ENCODE measurements at places on chromosomes 6 and 20.

DNA sequence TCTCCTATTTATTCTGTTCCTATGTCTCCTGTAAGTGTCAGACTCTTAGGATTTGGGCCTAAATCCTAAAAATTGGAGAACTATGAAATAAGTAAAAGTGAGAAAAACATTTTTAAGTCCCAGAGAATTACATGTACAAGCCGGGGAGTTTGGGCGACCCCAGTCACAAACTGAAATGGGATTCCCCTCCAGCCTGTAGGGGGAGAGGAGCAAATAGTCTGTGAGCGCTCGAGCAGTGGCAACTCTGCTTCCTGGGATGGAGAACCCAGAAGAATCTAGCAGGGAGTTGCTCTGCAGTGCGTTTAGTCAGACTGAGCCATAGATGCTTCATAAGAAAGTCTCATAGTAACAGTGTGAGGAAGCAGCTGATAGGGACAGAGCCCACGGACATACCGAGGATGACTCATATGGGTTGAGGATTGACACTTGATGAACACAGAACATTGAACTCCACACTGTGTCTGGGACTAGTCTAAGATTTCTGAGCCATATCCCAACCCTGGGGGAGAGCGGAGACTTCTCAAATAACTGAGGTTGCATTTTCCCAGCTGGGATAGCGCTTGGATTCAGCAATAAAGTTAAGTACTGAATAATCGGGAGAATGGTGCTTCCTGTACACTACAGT lies 437.2 kb downstream of the BCKDHB start:
- DNase-seq = no peak

DNA sequence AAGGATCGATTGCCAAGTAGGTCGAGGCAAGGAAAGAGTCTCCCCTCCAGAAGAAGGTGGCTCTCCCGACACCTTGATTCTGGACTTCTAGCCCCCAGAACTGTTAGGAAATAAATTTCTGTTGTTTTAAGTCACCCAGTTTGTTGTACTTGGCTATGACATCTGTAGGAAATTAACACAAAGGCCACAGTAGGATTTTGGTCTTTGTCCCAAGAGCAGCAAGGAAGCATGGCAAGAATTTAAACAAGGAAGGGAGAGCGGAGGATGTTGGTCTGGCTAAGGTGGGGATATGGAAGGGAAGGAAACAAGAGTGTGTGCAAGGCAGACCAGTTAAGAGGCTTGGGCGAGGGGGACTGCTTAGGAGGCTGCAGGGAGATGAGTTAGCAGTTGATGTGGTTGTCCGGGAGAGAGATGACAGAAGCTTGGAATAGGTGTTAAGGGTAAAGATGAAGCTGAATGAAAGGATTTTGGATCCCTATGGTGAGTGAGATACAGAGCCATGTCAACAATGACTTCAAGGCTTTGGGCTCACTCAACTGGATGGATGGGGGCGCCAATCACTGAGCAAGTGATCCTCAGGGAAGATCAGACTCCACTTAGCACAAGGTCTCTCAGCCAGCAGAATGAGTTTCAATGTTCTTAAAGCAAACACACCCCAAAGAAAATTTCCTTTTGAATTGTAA lies 140.5 kb upstream of the ZNF217 start:
- DNase-seq = no peak

GRCh38 chr6:64736421-64736950 lies 970.5 kb downstream of the EYS start:
- DNase-seq = no peak

DNA sequence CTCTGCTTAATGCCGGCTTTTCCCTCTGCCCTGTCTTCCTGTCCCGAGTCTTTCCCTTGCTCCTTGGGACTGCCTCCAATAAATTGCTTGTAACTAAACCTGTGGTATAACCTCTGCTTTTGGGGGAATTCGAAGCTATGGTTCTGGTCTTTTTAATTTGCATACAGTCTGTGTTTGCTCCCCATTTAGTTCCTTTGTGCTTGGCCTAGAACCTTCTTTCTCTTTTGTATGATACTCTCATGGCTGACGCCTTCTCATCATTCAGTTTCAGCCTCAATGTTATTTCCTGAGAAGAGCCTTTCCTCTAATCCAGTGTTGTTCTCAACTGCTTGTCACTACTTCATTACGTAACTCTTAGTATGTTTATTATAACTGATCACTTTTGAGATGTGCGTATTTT lies 248.0 kb downstream of the PHF3 start:
- DNase-seq = no peak

GRCh38 chr20:62219992-62220665 lies at the start of gene HRH3:
Gene HRH3 (minus strand): TSS chr20:62220278. CDS start chr20:62219970, 308 bp downstream.
- DNase-seq = peak; percentile 77

DNA sequence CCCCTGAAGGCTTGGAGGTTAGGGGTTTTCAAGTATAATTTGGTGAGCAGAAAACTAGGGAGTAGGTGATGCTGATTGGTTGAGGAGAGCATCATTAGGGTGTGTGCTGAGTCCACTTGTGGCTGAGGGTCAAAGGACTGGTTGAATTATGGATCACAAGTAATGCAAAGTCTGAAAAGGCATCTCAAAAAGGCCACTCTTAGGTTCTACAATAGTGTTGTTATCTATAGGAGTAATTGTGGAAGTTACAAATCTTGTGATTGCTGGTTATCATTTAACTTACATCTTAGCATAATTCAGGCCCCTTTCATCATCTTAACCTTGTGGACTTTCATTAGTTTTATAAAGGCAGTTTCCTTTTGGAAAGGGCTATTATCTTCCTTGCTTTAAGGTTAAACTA lies 60.8 kb downstream of the UBR2 start:
- no peak for DNase-seq

DNA sequence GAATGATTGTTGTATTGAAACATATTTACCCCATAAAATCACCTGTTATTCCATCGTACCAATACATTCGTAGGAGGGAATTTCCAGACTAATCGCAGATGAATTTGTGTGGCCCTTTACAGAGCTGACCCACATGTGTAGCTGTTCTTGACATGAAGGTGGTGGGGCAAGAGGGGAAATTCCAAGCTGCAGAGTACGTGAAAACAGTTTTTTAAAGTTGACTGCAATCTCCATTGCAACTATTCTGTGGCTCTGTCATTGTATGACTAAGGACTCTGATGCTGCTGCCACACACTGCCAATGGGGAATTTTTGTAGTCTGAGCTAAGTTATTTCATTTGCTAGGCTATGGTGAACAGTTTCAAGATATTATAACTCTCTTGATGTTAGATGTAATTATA lies 46.4 kb upstream of the ADTRP start:
- DNase-seq = no peak

GRCh38 chr20:13659288-13659687 lies 20.6 kb upstream of the TASP1 start:
- no peak for DNase-seq

- DNase-seq = no peak
Measured at GRCh38 chr6:120357447-120357846, 976.8 kb downstream of the TBC1D32 start.

DNA sequence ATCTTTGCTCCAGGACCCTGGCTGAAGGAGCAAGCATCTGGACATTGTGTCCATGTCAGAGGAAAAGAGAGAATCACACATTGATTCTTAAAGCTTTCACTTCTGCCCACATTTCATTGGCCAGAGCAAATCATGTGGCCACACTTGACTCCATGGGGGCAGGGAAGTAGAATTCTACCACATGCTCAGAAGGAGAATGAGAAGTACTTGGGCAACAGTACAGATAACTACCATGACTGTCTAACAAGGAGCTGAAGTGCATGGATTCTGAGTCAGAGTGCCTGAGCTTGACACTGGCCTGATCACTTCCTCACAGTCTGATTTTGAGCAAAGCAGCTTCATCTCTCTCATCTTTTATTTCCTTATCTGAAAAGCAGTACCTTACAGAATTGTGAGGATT lies 38.6 kb downstream of the GHRH start:
- DNase-seq = no peak

GRCh38 chr6:24822696-24823095 lies 24.0 kb upstream of the ARMH2 start:
- DNase-seq = no peak

- no peak for DNase-seq
Measured at GRCh38 chr20:16337707-16338106, 235.5 kb downstream of the KIF16B start.

DNA sequence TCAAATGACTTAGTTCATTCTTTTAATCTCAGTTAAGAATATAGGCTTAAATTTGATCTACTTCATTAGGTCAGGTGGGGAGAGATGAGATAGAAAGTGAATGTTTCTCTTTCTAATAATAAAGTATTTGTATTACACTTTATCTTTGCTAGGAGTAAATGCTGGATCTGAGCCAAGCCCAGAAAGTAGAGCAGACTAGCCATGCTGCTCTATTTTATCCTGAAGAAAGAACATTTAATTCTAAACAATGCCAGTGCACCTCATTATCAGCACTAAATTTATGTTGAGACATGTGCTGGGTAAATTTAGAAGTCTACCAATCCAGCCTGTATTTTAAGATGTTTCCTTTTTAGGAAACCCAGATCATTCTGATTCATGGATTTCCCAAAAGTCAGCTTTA lies 43.5 kb downstream of the AKIRIN2 start:
- DNase-seq = no peak

GRCh38 chr6:107735906-107736635 lies 88.0 kb downstream of the SCML4 start:
- no peak for DNase-seq

- no peak for DNase-seq
Measured at GRCh38 chr6:13465734-13466133, 21.7 kb downstream of the GFOD1 start.

DNA sequence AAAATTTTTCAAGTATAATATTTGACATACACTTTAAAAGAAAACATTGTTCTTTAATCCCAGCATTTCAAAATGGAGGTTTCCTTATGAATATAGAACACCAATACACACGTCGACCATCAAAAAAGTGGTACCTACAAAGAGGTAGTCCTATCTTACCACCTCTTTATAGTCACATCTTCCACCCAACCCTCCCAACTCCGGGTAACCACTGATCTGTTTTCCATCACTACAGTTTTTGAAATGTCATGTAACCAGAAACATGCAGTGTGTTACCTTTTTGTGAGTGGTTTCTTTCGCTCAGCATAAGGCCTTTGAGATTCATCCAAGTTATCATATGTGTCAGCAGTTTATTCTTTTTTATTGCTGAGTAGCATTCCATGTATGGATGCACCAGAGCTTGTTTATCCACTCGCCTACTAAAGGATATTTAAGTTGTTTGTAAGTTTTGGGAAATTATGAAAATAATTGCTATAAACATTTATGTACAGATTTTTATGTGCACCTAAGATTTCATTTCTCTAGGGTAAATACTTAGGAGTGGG lies 104.8 kb downstream of the ISM1 start:
- DNase-seq = no peak

DNA sequence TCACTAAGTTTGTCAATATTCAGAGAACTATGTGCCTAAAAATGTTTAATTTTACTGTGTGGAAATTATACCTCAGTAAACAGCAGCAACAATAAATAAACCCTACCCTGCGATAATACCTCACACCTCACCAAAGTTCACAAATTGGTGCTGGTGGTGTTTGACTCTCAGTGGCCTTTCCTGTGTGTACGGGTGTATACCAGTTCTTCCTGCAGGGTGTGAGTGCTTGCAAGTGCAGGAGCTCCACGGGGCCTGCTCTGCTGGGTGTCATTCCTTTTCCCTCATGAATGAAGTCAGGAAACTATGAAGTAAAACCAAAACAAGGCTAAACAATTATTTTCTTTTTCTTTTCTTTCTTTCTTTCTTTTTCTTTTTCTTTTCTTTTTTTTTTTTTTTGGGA lies 4.1 kb upstream of the ENPP5 start:
- no peak for DNase-seq

- DNase-seq = no peak
Measured at GRCh38 chr6:152068622-152069261, 261.3 kb downstream of the ESR1 start.

- DNase-seq = no peak
Measured at GRCh38 chr6:97461218-97461617, 178.2 kb upstream of the MMS22L start.

- DNase-seq = no peak
Measured at GRCh38 chr6:24540197-24540596, 45.4 kb downstream of the ALDH5A1 start.

- no peak for DNase-seq
Measured at GRCh38 chr20:57205606-57206219, 60.7 kb downstream of the BMP7 start.

DNA sequence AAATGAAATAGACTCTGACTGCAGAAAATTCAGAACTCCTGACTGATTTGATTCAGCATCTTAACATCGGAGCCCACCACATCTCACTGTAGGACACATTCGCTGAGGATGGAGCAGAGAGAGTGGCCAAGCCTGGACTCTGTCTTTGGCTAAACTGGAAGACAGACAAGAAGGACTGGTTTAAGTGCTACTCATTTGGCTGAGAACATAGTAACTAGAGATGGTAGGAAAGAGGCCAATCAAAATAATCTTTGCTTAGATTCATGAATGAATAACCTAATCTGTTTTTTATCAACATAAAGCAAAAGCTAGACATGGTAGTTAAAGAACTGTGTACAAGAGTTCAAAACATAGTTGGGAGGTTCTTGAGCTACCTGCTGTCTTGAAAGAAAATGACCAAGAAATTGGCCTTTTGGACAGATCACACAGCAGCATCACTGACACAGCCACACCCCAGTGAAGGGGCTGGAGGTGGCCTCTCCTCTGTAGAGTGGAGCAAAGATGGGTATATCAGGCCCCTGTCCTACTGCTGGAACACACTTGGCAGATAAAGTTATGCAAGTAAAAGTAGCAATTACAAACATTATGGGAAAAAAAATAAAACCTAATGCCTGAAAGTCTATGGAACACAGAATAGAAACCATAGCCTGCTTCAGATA lies 87.1 kb upstream of the NT5E start:
- no peak for DNase-seq

GRCh38 chr6:106749609-106750008 lies 120.2 kb downstream of the QRSL1 start:
- no peak for DNase-seq

- DNase-seq = no peak
Measured at GRCh38 chr20:48194583-48194982, 409.3 kb upstream of the SULF2 start.

DNA sequence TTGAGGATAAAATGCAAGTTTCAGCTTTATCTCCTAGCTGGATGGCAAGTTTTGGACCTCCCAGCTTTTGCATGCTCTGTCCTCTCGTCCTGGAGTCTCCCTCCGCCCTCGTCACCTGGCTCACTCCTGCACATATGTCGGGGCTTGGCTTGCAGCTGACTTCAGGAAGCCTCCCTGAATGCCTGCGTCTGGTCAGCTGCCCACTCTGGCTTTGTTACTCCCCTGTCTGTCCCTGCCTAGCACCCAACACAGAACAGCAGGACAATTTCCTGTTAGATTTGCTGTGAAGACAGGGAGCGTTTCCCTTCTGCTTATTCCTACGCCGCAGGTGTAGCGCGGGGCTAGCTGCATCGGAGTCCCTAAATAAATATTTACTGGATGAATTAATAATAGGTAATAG lies 5.4 kb downstream of the JPH2 start:
- no peak for DNase-seq

GRCh38 chr6:131038597-131039344 lies 24.3 kb downstream of the EPB41L2 start:
- no peak for DNase-seq

GRCh38 chr20:23442436-23442835 lies 3.0 kb downstream of the CSTL1 start:
- no peak for DNase-seq

GRCh38 chr6:106458021-106458986 lies 97.8 kb downstream of the CRYBG1 start:
- no peak for DNase-seq

Measured in glutamatergic neuron (in vitro differentiated cells).